Foreskin keratinocyte (primary cell): ENCODE measurements at places on chromosomes 11 and 22. TPM values are rescaled to one million over a fixed set of nuclear protein-coding genes. Genes with fewer than 3 reads are reported as not detected.

DNA sequence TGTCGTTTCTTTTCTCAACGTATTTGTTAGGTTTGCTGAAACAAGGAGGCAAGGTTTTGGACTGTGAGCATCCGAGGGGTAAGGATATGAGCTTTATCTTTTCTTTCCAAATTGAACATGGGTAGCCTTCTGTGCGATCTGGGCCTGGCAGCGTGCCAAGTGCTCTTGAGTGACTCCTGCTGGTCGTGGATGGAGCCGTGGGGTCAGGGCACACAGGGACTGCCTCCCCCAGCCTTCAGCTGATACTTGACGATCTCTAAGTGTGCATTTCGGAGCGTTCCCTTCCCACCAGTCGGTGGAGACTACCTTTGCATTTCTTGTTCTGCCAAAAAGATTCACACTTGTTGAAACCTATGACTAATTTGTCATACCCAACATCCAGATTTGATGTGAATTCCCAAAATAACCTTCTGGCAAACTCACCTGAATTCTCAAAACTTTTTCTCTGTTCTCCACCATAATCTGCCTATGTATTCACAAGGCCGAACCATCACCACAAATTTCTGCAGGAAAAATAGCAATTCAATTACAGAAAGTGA lies 40.1 kb upstream of the CLMP start:
- no peak for DNase-seq

DNA sequence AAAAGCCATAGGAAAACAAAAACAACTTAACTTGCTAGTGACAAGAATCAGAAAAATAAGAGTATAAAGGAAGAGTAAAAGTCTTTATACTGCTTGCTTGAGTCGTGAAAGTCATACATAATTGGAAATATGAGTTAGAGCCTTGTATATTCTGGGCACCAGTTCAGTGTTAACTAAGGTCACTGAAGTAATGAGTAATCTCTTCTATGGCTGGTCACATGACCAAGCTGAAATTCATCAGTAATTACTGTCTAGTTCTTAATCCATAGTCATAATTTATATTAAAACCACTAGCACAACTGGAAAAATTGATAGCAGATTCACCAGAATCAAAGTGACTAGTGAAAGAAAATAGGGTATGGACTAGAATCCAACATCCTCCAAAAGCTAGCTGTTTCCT lies 84.4 kb upstream of the SLC5A12 start:
- DNase-seq, result peak; percentile 14

Gene FGF3
- total RNA-seq, result not detected in 2 replicates

DNA sequence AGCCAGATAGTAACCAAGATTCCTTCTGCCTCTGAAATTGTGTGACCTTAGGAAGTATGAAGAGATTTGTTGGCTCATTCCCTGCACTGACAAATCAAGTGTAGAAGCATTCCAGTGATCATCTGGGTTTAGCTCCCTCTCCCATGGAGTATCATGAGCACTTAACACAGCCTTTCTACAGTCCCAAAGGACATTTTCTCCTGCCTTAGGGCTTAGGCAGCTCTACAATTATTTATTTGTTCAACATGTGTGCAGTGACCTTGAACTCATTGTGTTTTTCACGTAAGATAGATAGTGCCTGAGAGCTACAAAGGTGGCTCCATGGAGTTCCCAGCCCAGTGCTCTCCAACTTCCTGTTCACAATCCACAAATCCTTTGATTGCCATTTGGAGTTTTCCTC lies 94.8 kb upstream of the FAT3 start:
- DNase-seq, result no peak

- no peak for DNase-seq
Observed at GRCh38 chr11:6648501-6648900, 7.1 kb downstream of the DCHS1 start.

DNA sequence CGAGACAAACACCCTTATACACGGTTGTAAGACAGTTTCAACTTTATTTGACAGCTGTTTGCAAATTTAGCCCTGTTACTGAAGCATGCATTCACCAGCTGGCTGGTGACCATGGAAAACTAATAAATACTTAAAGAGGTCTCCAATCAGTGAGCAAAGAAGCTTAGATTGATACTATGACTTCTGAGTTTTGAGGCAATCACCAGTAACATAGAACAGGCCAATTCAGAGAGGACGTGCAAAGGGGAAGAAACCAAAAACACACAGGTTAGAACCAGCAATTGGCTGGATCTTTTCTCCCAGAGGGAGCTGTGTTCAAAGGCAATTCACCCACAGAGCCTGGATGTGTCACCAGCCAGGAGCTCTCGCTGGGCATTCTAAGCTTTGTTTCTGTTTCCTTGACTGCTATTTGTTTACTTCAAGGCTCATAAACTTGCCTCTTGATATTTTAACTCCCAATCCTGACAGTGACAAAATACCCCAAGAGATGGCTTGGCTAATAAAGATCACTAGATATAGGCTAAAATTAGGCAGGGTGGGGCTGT lies 113.6 kb upstream of the MTMR2 start:
- DNase-seq, result peak; percentile 84

DNA sequence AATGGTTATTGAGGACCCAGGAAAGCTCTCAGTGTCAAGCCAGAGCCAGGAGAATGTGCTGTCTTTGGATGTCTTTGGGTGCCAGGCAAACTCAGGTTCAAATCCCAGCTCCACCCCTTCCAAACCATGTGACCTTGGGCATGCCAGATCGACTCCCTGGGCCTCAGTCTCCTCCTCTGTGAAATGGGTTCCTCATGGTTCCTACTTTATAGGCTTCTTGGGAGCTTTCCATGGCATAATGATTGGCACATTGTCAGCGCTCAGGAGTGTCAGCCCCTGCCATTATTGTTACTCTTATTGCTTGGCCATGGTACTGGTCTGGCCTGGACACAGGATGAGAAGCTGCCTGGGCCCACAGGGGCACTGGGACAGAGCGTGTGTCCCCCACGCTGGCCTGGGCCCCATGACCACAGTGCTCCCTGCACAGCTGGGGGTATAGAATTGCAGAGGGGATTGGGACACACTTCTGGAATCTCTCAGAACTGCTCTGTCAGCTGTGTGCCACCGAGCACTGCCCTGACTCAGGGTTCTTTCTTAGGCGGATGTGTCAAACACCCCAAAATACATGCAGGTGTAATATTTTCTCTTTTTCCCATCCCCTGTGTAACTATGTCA lies 37.6 kb upstream of the CRYBB3 start:
- no peak for DNase-seq

Gene UPK3A
- total RNA-seq, result not detected in 2 replicates

DNA sequence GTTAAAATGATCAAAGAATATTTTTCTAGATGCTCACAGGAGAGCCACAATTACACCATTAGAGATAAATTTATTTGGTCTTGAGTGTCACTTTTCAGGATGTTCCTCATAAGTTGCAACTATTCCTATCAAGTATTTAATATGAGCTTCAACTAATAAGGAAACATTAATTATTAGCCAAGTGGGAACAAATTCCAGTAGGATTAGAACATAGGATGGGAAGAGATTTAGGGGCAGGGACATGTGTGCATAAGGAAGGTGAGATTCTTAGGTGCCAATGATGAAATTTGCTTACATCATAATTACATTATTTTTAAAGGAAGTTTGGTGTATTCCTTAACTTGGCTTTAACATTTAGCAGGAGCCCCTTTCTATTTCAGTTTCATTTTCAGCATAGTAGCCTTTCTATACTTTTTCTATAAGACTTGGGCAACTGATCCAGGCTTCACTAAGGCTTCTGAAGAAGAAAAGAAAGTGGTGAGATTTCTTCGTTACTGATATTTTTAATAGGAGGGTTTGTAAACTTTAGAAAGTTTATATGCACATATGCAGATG lies 38.8 kb downstream of the CSRP3 start:
- DNase-seq, result no peak

GRCh38 chr11:10294290-10294953 lies 403 bp upstream of the SBF2 start:
- no peak for DNase-seq

- no peak for DNase-seq
Observed at GRCh38 chr11:2698386-2699184, 1.2 kb downstream of the KCNQ1OT1 start.

- no peak for DNase-seq
Observed at GRCh38 chr11:64357446-64357845, 1.5 kb upstream of the RPS6KA4 start.

Gene TEF
- total RNA-seq, result 7.5 and 9.6 TPM in 2 replicates

GRCh38 chr22:20999350-21000206 lies 2.3 kb downstream of the THAP7 start:
- no peak for DNase-seq

GRCh38 chr11:94934362-94934761 lies 39.0 kb downstream of the CWC15 start:
- no peak for DNase-seq

- DNase-seq, result peak; percentile 98
Observed at GRCh38 chr11:11450744-11451362, 97.8 kb upstream of the CSNK2A3 start.

Gene MTMR2
- 38.4 and 39.2 TPM in 2 replicates for total RNA-seq

- DNase-seq, result no peak
Observed at GRCh38 chr11:20249378-20249777, 89.1 kb upstream of the DBX1 start.

DNA sequence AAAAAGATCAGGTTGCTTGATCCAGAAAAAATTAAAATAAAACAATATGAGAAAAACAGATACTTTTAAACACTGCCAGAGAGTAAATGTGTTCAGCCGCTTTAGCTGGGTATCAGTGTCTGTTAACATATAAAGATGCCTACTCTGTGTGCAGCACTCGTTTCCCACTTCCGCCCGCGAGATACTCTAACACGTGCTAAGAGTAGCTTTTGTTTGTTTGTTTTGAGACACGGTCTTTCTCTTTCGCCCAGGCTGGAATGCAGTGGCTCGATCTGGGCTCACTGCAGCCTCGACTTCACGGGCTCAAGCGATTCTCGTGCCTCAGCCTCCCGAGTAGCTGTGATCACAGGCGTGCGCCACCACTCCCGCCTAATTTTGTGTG lies 531 bp upstream of the MEN1 start:
- no peak for DNase-seq

Gene RBM4B
- 18.2 and 18.6 TPM in 2 replicates for total RNA-seq

GRCh38 chr11:69320326-69320725 lies 26.4 kb downstream of the MYEOV start:
- no peak for DNase-seq

Gene CECR2
- total RNA-seq, result not detected in 2 replicates

DNA sequence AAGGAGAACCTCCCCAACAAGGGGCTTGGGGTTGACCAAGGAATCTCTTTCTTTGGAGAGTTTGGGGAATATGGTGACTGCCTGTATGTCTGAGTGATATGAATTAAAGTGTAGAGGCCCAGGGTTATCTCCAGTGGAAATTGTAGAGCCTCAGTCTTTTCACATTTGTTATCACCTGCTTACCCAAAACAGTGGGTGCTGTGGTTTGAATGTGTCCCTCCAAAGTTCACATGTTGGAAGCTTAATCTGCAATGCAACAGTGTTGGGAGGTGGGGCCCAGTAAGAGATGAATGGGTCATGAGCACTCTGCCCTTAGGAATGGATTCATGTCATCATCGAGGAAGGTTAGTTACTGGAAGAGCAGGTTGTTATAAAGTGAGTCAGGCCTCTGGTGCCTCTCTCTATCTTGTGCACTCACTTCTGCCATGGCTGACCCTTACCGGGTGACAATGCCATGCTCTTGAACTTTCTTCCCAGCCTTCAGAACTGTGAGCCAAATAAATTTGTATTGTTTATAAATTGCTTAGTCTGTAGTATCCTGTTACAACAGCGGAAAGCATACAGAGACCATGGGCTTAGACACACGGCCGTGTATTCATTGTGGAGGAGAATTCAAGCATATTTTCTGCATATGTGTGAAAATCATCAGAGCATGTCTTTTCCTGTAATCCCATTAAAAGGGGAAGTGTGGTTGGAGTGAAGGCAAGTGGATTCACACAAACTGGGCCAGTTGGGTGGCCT lies 114.1 kb upstream of the TBCEL start:
- no peak for DNase-seq

Gene SERGEF
- total RNA-seq, result 27.8 and 31.2 TPM in 2 replicates
